ENCODE measurements at places on chromosomes 1 and 21. TPM values are rescaled to one million over a fixed set of nuclear protein-coding genes. Genes with fewer than 3 reads are reported as not detected.

The CNR2 gene
- 0.11 TPM for total RNA-seq

The CFHR3 gene
- 0.48 TPM for total RNA-seq

The HSD11B1 gene
- total RNA-seq, result 1.2 TPM

The PLPP3 gene
- total RNA-seq, result 256 TPM

- no peak for DNase-seq
Measured at GRCh38 chr1:61604684-61605083, 120.3 kb downstream of the TM2D1 start.

DNA sequence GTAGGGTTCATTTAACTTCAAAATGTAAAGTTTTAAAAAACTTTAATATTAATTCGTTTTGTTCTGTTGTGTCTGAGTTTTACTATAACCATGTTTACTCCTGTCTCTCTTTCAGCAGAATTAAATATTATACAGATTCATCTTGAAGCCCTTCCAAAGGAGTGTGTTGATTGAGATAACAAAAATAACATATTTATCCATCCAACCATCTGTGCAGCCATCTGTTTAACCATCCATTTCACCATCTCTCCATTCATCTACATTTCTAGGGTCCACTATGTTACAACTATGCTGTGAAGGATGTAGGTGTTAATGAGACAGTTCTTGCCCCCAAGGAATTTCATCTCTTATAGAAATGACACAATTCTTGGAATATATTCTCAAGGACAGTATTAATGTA is 36.0 kb upstream of the GNG12 start:
- DNase-seq, result no peak

DNA sequence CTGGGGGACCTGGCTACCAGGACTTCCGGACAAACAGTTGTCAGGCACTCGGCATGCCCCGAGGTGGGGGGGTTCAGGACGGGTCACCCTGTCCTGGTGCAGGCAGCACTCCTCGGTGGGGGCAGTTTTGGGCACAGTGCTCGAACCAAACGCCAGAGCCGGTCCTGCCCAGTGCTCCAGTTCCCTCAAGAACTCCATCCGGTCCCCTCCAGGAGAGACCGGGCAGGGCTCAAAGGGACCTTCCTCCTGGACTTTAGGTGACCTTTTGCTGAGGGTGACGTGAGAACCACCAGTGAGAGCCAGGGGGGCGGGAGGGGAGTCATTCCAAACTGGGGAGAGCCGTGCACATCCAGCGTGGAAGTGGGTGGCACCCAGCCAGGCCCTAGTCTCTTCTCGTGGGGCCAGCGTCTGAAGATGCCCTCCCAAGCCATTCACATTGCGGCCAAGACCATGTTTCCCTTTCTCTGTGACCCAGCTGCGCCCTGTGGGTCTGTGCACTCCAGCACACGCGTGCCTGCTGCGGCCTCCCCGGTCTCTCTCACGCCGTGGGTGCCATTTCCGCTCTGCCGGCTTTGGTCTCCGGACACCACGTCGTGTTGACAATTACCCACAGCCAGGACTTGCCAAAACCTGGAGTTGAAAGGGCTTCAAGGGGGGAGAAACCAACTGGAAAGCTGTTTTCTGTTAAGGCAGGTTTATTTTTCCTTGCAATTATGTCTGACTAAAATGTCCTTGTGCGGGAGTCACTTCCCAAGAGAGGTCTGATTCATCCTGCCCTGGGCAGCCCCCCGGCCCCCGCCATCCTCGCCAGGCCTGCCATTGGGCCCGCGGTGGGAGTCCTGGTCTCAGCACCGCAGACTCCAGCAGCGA is 178.8 kb upstream of the ARHGEF16 start:
- no peak for DNase-seq

GRCh38 chr21:31921079-31921478 is 48.3 kb downstream of the HUNK start:
- no peak for DNase-seq
